ENCODE measurements at places on chromosomes 5 and 9.
A peak's percentile ranks its signal among the peaks of the same experiment; 100 is the strongest.

- no peak for DNase-seq
Observed at GRCh38 chr9:81492710-81493447, 196.5 kb downstream of the TLE1 start.

DNA sequence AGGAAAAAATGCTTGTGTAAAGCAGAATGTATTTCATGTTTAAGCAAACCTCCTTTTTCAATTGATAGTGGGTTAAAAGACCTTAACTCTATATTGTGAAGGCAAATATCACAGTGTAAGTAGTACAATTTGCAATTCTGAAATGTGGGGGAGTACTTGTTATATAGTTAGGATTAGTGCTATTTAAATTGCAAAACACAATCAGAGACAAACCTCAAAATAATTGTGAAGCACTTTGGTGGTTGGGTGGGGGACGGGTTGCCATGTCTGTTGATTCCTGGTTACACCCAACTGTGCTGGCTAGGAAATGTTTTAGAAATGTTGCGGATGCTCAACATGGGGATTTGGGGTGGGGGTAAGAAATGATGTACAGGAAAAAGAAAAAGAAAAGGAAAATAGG is 37.4 kb downstream of the EGFLAM start:
- DNase-seq, result no peak

DNA sequence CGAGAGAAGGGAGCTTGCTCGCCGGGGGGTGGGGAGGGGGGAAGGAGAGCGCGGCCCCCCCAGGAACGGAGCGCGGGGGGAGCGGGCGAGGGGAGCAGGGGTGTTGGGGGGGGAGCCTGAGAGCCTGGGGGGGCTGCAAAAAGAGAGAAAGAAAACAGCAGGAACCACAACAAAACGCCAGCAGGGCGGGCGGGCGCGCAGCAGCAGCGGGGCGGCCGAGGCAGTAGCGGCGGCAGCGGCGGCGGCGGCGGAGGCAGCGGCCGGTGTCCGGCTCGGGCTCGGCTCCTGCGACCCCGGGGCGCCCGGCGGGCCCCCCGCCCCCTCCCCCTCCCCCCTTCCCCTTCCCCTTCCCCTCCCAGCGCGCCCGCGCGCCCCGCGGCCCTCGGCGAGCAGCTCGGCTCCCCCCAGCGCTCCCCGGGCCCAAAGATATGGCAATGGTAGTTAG is 1.6 kb downstream of the NR2F1 start:
- no peak for DNase-seq

DNA sequence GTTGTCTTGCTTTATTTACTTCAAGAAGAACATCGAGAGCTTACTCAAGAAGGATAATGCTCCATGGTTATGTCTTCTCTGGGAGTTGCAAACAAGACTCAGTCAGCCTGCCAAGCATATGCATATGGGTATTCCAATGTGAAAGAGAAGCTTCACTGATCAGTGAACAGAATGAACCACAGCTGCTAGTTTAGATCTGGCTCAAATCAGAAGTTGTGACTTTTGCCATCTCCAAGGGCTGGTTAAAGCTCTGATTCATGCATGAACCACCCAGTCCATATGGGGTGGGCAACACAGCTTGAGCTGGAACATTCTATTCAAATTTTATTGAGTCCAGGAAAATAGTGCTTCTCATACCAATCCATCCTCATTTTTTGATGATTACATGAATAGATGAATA is 50.0 kb downstream of the ATPSCKMT start:
- no peak for DNase-seq

DNA sequence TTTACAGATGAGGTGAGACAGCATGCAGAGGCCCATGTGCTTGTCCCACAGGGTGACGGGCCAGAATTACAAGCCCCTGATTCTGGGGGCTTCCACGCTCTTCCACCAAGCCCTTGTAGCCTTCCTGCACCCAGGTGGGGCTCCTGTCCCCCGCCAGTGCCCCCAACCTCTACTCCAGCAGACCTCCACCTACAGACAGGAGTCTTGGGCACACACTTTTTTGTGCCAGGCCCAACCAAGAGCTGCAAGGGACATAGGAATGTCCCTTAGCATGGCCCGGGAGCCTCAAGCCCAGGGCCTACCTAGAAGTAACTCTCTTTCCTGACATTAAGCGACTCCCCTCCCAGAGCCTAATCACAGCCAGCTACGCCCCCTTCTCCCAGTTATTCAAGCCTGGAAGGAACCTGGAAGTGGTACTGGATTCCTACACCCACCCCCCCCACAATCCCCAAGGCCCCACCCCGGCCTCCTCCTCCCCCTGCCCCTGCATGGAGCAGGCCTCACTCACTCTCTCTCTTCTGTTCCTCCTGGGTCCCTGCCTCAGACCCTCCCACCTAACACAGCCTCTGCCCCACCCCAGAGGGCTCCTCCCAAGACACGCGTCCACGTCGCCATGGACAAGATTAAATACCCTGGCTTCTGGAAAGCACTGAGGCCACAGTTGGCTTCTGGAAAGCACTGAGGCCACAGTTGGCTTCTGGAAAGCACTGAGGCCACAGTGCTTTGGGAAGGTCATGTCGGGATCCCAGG is 30.5 kb downstream of the ADAMTS2 start:
- DNase-seq, result no peak

DNA sequence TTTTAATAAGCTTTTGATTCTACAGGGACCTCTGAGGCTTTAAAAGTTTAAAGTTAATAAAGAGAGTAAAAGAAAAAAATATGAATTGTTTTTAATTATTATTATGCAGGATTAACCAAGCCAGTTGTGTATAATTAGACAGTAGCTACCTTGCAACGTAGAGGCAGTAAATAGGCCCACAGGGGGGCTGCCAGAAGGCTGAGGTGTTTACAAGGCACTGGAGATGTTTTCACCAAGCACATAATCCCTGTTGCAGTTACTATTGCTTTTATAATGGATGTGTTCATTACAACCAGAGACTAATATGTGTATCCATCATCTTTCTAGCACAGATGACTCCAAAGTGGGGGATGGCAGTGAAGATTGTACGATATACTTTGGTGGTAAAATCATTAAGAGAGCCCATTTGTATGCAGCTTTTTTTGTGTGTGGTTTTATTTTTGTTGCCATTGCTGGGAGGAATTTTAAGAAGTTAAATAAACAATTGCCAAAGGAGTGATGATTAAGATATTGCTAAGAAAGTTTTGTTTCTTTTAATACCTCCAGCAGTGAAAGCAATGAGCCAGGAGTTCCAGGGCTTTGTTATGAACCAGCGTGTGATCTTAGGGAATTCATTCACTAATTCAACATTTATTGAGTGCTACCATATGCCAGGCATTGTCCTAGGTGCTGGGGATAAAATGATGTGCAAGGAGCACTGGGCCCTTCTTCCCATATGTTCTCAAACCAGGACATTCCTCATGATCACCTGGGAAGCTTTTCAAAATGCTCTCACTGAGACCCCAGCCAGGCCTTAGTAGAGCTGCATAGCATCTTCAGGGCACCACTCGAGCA is 138.7 kb upstream of the EFNA5 start:
- no peak for DNase-seq

GRCh38 chr5:86909418-86910295 is 291.9 kb downstream of the COX7C start:
- DNase-seq, result no peak

GRCh38 chr9:135805422-135806022 is 101.8 kb downstream of the CAMSAP1 start:
- no peak for DNase-seq

DNA sequence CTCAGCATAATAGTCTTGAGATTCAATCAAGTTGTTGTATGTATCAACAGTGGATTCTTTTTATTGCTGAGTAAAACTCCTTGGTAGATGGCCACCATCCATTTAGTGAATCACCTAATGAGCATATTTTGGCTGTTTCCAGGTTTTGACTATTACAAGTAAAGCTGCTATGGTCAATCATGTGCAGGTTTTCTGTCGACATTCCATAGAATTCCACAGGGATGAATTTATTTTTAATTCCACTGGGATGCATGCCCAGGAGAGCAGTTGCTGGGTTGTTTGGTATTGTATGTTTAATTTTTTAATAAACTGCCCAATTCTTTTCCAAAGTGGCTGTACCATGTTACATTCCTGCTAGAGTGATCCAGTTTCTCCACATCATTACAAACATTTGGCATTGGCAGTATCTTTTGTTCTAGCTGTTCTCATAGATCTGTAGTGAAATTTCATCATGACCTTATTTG is 10.5 kb upstream of the S1PR3 start:
- peak; percentile 44 for DNase-seq

DNA sequence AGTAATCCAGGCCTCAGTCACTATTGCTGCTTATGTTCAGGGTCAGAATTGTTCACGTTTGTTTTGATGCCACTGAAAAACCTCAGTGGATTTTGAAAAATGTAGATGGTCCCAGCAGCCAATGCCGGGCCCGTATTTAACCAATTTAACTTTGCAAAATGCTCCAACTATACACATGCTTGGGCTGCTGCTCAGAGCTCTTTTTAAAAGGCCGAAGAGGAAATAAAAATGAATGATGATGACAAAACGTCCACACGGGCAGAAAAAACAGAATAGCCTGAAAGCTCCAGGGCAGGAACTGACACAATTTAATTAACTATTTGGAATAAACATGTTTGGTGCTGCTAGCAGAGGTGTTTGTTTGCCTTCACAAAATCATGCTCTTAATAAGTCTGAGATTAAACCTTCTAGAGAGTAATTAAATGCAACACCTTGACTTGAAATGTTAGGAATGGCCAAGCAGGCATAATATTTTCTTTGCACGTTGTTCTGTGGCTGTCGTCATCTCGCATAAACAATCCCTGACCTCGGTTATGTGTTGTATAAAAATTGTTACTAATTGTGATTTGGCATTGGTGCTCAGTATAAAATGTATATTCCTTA is 152.7 kb downstream of the SLIT3 start:
- DNase-seq, result no peak

- no peak for DNase-seq
Observed at GRCh38 chr9:83724436-83724835, 16.7 kb upstream of the UBQLN1 start.

DNA sequence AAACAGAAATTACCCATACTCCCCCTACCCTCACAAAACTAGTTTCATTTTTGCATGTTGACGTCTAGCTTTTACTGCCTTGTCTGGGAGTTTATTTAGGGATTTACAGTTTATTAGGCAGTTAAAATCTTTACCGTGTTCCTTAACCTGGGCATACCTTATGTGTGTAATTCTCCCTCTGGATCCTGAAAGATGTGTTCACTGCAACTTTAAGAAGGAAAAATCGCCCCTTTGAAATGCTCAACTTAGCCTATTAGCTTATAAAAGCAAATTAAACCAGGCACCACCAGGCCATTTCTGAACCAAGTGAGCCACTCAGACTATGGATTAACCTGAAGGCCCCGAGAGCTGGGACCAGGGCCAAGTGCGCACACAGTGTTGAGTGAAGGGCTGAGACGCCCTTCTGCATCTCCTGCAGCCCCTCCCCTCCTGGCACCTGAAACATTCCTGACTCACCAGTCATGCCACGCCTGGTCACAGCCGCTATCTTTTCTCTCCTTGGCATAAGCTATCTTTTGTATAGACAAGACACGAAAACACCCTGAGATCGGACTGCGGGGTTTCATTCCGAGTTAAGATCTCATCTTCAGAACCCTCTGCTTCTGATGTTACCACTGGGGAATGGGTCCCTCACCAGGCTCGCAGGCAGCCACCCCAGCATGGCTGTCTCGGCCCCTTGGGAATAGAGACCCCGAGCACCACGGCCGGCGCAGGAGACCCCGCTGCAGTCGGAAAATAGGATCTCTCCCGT is 111.9 kb downstream of the ROR2 start:
- DNase-seq, result no peak

- no peak for DNase-seq
Observed at GRCh38 chr5:61965069-61965468, 340.9 kb upstream of the KIF2A start.

GRCh38 chr5:62090953-62091352 is 215.1 kb upstream of the KIF2A start:
- no peak for DNase-seq

- DNase-seq, result no peak
Observed at GRCh38 chr5:40359832-40360231, 319.9 kb upstream of the PTGER4 start.

DNA sequence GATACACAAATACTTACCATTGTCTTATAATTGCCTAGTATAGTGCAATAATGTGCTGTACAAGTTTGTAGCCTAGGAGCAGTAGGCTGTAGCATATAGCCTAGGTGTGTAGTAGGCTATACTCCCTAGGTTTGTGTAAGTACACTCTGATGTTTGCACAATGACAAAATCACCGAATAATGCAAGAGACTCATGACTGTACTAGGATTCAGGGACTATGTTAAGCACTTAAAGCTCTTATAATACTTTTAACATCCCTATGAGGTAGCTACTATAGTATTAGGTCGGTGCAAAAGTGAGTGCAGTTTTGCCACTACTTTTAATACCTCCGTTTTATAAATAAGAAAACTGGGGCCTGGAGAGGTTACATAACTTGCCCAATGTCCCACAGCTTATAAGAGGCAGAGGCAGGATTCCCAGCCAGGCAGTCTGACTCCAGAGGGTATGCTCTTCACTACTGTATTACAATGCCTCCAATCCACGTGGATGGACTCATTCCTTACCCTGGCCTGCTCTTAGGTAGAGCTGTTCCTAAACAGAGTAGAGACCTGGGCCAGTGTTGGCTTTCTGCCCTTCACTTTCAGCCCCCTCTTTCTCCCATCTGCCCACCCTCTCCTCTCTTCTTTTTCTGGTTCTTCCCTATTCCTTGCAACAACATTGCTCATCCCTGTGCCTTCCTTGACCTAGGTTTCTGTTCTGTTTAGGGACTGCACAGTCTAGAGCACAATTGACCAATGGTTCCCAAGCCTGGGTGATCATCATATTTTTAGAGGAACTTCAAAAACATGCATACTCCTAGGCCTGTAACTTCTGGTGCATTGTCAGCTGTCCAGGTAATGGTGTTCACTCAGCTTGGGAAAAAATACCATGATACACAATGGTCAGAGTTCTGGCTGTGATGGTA is 114.0 kb downstream of the CARTPT start:
- DNase-seq, result no peak

- no peak for DNase-seq
Observed at GRCh38 chr5:66959653-66960052, 236.9 kb downstream of the CD180 start.

DNA sequence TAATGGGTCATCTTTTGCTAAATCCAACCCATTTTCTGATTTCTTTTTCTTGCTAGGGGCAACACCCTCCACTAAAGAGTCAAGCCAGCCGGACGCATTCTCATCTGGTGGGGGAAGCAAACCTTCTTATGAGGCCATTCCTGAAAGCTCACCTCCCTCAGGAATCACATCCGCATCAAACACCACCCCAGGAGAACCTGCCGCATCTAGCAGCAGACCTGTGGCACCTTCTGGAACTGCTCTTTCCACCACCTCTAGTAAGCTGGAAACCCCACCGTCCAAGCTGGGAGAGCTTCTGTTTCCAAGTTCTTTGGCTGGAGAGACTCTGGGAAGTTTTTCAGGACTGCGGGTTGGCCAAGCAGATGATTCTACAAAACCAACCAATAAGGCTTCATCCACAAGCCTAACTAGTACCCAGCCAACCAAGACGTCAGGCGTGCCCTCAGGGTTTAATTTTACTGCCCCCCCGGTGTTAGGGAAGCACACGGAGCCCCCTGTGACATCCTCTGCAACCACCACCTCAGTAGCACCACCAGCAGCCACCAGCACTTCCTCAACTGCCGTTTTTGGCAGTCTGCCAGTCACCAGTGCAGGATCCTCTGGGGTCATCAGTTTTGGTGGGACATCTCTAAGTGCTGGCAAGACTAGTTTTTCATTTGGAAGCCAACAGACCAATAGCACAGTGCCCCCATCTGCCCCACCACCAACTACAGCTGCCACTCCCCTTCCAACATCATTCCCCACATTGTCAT is 72.0 kb downstream of the NUP214 start:
- DNase-seq, result no peak

GRCh38 chr5:72619251-72619650 is 112.0 kb upstream of the ZNF366 start:
- DNase-seq, result no peak

All from vagina (tissue), 2 donors.